ENCODE measurements at places on chromosomes 1 and 21.

GRCh38 chr1:55632058-55632457 is 416.9 kb upstream of the USP24 start:
- DNase-seq, result no peak

DNA sequence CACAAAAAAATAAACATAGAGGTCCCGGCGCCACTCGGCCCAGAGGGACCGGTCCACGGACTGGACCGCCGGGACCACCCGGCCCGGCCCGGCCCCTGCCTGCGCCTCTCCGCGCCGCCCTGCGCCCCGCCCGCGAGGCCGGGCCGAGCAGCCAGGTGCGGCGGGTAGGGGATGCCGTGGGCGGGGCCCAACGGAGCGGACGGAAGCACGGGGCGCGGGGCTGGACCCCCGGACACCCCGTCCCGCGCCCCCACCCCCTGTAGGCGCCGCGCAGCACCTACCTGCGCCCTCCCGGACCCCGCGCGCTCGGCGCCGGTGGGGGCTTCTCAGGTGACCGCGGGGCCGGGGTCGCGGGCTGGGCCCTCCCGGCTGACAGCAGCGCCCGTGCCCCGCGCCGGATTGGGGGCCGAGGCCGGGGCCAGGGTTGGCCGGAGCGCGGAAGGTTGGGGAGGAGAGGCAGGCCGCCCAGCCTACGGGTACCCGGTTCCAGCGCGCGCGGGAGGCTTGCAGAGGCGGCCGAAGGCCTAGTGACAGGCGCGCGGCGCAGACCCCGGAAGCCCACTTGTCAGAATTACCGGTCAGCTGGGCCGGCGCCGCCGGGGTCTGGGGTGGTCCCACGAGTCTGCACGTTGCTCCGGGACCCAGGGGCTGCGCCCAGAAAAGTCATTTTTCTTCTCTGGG is 351.9 kb upstream of the CAMK1G start:
- DNase-seq, result no peak

- DNase-seq, result no peak
Observed at GRCh38 chr1:43530483-43531106, at the start of gene PTPRF. Gene PTPRF, plus strand, starts transcription at chr1:43530883. Its CDS starts 14,193 bp downstream, at chr1:43545076.

DNA sequence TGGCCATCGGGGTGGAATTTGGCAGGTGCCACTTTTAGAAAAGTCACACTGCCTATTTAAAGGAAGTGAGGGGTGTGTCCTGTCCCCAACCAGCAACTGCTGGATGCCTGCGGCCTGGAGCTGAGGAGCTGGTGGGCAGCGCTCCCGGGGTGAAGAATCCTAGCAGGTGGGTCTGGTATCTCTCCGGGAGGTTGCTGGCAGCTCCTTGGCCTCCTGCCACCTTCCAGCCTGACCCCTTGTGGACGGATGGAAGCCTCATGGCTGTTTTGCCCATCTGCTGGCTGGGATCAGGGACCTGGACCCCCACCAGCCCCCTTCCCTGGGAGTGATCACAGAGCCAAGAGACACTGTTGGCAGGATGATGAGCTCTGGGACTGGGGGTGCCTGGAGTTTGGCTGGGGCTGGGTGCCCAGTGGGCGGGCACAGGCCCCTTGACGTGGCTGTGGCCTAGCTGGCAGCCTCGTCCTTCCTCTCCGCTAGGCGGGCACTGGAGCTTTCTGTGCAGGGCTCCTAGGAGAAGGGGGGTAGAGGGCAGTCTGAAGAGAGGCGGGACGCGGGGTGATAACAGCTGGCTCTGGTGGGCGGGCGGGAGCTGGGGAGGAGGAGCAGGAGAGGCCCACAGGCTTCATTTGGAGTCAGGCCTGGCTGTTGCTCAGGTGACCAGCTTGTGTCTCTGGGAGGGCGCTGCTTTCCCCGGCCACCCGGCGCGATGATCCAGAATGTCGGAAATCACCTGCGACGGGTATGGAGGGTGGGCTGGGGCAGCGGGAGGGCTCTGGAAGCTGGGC is at the start of gene ACOT11:
Gene ACOT11, plus strand, starts transcription at position 628 of the 788 bp plus-strand sequence. Its CDS starts 82 bp downstream, at position 710.
- no peak for DNase-seq

- no peak for DNase-seq
Observed at GRCh38 chr21:37061926-37062592, 10.8 kb downstream of the PIGP start.

GRCh38 chr21:37145635-37146111 is 72.6 kb downstream of the TTC3 start:
- DNase-seq, result no peak

DNA sequence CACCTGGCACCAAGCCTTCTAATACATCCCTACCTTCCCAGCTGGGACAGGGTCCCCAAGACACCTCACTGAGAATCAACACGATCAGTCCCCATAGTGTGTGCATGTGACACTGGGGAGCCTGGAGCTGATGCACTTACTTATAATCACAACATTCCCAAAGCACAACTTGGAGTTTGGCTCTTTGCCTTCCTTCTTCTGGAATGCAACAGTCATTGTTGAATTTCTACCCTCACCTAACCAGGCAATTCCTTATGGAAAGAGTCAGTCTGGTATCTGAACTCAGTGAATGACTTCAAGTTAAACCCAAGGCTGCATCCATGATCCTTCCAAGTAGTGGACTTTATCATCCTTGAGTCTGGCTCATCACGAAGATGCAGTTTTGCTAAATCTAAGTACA is 86.1 kb downstream of the DSCAM start:
- DNase-seq, result no peak

GRCh38 chr1:93980320-93981273 is 71.4 kb upstream of the GCLM start:
- no peak for DNase-seq

DNA sequence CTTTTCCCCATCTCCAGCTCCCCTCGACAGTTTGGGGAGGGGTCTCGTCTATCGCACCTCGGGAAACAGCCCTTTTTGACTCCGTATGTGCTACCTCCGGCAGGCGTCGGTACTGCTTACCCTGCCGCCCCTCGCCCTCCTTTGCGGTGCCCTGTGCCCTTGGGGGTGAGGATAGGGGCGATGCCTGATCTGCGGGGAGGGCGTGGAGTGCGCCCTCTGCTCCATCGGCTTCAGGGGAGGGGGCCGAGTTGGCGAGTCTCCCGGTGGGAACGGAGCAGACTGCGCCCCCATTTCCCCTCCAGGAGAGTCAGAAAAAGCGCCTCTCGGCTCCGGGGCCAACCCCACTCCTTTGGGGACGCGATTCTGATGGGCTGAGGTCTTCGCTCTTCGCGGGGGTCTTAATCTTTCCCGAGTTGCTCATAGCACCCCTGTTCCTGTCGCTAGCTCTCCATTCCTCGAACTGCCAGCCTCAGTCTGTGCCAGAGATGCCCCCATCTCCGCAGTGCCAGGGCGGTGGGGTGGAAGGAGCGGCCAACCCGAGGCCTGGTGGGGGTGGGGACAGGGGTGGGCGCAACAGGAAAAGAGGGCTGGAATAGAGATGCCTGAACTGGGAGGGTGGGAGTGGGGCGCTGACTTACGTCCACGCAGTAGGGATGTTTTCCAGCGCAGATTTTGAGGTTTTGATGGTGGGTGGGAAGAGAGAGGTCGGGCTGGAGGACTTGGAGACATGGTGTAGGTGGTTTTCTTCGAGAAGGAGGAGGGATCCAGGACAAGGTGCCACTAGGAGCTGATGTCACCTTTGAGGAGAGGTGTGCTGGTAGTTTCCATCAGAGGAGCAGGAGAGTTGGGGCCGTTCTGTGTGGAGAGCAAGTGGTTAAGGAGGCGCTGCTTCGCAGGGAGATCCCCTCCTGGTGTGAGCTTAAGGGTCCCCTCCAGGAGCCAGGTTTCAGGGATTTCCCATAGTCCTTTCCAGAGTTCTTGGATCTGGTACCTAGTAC is 674 bp downstream of the PPFIA4 start:
- no peak for DNase-seq

- no peak for DNase-seq
Observed at GRCh38 chr1:91864017-91864700, 21.8 kb downstream of the TGFBR3 start.

DNA sequence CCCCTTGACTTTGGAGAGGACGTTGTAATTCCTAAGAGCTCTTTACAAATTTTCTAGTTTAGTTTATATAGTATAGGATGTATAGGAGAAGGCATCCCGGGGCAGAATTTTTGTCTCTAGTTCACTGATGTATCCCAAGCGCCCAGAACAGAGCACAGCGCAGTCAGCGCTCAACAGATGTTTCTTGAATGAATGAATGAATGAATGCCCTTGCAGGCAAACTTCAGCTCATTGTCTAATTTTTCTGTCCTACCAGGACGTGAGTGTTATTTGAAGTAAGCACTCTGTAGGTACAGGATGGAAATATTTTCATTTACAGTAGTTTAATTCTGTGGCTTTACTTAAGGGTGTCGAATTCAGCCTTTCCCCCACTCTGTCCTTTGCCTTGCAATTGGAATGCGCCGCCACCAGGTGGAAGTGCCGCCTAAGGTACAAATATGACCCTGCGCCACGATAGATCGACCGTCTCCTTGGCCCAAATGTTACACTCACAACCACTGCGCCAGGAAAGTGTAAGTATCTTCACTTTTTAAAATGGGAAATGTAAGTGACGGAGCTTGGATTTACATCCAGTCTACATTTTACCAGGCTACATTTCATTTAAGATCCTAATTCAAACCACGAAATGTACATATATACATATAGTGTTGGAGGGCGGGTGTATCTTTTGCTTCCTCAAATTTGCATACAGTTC is 910 bp upstream of the MRPL39 start:
- DNase-seq, result no peak

DNA sequence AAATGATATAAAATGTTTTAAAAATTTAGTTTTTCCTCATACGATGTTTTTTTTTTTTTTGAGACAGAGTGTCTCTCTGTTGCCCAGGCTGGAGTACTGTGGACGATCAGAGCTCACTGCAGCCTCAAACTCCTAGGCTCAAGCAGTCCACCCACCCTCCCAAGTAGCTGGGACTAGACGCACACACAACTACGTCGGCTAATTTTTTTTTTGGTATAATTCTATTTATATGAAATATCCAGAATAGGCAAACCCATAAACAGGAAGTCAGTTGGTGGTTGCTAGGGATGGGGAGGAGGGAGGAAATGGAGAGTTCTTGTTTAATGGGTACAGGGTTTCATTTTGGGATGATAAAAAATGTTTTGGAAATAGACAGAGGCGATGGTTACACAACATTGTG is 56.5 kb downstream of the WARS2 start:
- no peak for DNase-seq

- no peak for DNase-seq
Observed at GRCh38 chr1:228935855-228936727, 200.8 kb downstream of the RHOU start.

DNA sequence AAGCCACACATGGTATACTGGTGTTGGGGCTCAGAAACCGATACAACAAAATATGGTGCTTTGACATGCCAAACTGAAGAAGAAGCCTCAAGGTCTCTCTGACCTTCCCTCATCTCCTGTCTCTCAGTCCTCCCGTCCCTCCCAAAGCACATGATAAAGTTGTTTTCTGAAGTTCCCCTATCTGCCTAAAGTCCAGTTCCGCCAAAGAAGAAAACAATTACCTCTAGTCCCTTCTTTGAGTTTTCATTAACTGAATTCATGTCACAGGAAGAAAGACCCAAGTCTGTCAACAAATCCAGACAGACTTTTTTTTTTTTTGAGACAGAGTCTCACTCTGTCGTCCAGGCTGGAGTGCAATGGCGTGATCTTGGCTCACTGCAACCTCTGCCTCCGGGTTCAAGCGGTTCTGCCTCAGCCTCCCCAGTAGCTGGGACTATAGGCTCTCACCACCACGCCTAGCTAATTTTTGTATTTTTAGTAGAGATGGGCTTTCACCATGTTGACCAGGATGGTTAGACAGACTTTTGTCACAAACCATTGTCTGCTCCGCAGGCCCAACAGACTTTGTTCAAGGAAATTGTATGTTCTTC is 32.2 kb upstream of the SLC2A1 start:
- no peak for DNase-seq

DNA sequence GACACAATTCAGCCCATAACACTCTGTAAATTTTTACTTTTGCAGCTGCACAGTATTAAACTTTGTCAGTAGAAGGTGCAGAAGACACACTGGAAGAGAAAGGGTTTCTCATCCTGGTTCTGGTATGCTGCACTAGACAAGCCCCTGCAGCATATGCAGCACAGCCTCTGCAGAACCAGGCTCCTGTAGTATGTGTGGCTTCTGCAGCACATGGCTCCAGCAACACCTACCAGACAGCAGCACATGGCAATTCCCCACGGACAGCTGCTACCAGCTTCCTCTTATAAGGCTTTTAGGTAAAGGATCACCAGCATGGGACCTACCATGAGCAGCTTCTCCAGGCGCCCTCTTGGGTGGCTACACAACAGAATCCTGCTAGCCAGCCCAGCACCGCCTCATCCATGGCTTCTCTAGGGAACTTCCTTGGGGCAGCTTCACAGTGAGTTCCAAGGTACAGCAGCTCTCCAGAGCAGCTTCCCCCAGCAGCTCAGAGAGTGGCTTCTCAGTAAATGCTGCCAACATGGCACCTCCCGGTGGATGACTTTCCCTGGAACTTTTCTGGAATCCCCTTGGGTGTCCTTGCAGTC is 534.4 kb upstream of the CXADR start:
- DNase-seq, result no peak

DNA sequence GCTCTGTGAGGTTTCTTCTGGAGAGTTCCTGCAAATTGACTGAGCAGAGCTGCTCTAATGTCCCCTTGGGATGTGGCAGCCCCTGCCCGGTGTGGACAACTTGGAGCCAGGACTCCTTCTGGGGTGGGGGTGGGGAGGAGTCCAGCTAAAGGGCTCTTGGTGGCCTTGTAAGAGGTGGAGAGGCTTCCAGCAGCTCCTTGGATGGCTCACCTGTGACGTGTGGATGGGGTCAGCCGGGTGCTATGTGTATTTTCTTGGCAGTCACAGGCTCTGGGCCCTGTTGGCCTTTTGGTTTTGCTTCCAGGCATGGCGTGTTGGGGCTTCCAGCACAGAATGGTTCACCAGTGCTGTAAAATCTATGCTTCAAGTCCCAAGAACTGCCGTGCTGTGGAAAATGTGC is 38.2 kb downstream of the TRAPPC10 start:
- no peak for DNase-seq

DNA sequence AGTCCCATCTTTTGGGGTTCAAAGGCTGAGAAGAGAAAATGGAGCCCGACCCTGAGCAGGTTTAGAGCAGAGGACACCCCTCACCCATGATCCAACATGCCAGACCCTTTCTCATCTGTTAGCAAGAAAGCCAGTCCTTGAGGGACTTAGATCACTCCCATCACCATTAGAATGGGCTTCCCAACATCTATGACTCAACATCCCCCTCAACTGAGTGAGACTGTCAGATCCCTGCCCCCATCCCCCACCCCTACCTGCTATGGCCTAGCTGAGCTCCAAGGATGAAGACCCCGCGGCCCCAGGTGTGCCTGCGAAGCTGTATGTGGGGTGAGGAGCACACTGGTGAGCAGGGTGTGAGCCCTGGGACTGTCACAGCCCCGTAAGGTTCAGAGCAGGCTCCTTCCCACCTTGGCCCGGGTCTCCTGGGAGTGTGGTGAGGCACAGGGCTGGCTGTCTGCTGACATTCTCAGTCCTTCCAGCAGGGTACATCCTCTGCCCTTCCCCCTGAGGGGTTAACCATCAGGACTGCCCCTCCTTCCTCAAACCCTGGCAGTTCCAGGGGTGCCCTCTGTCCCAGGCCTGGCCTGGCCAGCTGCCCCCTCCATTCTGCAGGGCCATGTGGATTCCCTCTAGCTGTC is 21.4 kb upstream of the BLACAT1 start:
- DNase-seq, result no peak

Measured in NCI-H2081 treated with DMSO at 0.1 percent for 48 hours (cell line).